H7 (cell line): ENCODE measurements at places on chromosomes 2 and 18. TPM values are rescaled to one million over a fixed set of nuclear protein-coding genes. Genes with fewer than 3 reads are reported as not detected.

DNA sequence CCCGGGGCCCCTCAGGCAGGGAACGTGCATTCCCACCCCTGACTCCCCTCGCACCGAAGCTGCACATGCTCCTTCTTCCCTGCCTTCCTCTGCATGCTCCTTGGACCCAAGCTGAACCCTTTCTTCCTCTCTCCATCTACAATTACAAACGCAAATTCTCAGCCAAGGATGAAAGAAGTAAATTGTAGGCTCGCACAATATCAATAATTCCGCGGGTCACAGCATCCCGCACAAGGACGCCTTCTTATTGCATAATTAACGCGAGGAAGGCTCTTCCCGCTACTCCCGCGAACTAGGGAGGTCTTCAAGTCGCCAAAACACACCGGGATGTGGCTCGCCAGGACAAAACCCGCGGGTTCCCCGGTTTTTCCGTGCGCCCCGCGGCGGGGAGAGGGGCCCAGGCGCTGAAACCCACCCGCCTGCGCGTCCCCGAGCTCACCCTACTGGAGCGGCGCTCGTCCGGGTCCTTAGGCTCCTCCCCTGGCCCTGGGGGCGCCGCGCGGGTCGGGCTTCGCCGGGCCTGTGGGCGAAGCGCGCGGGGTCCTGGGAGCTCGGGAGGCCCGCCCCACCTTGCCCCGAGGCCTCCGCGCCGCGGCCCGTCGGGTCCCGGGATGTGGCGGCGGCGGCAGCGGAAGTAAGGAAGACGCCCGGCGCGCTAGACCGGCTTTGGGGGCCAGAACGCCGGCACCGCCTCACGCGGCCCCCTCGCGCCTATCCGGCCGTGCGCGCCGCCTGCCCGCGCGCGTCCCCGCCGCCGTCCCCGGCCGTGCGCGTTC lies at the start of gene CHST10:
Gene CHST10, minus strand, starts transcription at position 734 of the 776 bp plus-strand sequence. CDS start 10,993 bp downstream, outside the sequence.
- DNase-seq, result peak; percentile 92

DNA sequence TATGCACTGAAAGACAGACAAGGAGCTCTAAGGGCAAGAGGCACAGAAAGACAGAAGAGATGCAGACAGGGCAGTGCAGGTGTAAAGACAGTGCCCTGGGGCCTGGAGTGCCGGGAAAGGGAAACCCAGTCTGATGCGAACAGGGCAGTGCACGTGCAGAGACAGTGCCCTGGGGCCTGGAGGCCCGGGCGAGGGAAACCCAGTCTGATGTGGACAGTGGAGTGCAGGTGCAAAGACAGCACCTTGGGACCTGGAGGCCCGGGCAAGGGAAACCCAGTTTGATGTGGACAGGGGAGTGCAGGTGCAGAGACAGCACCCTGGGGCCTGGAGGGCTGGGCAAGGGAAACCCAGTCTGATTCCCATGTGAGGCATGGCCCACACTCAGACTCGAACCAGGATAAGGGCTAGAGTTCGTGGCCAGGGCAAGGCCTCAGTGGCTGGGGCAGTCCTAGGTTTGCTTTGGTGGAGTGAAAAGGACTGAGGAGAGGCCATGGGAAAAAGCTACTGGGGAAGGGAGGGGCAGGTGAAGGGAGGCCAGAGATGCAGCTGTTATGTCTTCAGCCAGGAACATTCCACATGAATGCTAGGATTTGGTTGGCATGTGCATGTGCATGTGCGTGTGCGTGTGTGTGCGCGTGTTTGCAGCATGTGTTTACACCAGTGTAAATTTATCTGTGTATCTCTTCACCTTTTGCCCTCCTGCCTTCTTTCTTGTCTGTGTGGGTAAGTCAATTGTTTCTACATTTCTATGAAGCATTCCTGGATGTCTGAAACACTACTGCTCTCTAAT lies 39.1 kb upstream of the DNMT3A start:
- no peak for DNase-seq

GRCh38 chr18:2656237-2656980 lies 883 bp downstream of the SMCHD1 start:
- peak; percentile 71 for DNase-seq

GRCh38 chr18:56870982-56871381 lies 219.8 kb downstream of the WDR7 start:
- DNase-seq, result no peak

GRCh38 chr2:176018708-176019107 lies 16.6 kb upstream of the LNPK start:
- no peak for DNase-seq

DNA sequence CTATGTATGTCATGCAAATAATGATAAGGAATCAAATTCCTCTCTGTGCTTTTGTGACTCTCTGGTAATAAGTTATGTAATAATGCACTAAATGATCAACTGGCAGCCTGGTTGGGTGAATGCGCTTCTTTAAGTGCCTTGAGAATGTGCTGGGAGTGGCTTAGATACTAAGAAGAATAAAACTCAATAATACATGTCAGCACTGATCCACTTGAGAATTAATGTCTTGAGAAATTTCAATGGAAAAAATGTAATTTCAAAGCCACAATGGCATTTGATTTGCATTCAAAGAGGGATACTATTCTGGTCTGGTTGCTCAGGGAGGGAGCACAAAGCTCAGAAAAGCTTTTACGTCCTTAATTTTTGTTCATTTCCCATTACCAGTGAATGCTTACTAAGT lies 137.7 kb upstream of the MMADHC start:
- DNase-seq, result no peak

- no peak for DNase-seq
Observed at GRCh38 chr2:163341426-163341825, 394.4 kb downstream of the FIGN start.

DNA sequence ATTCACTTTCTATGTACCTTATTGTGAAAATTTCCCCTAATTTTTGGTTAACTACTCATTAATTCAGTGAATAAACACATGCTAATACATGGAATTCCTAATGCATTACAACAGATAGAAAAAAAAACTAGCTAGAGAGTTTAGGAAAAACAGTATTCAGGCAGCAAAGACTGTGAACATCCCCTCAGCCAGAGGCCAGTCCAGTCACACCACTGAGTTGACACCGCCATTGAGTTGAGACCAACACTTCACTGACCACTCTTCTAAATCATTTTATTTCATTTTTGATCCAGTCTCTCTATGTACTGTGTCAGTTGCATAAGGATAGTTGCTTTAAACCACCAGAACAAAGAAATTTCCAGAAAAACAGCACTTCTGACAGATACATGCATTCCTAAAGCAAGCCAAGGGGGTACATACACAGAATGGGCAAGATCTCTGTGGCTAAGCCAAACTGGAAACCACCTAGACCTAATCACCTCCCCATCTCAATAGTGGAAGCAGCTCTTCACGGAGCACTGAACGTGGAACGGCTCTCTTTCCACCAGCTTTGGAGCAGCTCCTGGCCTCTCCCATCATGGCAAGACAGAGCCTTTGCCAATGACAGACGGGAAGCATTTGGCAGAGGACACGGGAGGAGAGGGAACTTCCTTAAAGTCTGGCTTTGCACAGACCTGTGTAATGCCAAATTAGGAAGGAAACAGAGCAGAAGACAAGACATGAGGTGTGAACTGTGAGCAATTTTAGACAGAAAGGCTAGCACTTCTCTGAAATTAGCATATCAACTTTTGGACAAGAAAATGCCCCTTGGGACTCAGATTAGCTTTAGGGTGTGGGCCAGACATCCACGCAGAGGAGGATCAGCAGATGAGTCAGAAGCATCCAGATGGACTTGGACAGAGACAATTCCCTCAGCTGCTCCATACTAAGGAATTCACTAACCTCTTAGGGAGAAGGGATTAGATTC lies 36.4 kb downstream of the CACNB4 start:
- DNase-seq, result no peak

GRCh38 chr2:121075641-121076497 lies 209.1 kb downstream of the TFCP2L1 start:
- DNase-seq, result peak; percentile 87

IL1A gene
- total RNA-seq, result 0.11 and 0.38 TPM in 2 replicates

BCL11A gene
- 30.5 and 34.9 TPM in 2 replicates for total RNA-seq

TWIST2 gene
- 7.1 and 8.1 TPM in 2 replicates for total RNA-seq

LRP1B gene
- total RNA-seq, result 0.17 and 0.26 TPM in 2 replicates
